Amniotic stem cell (primary cell): ENCODE measurements at places on chromosomes 1 and 21.

DNA sequence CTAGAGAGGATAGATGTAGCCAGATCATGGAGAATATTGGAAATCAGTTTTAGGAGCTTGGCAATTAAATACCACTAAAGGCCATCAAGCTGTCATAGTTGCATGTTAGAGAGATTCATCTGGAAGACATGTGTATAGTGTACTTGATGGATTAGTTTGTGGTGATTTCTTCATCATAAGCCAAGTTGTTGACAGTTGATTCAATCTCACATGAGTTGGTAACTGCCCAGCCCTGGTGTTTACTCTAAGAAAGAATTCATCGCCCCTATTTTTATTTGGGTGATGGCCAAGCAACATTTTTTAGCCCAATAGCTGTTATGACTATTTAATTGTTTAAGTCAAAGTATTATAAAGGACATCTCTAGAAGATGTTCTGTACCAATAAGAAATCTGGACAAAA lies 737.6 kb downstream of the PLA2G4A start:
- DNase-seq: no peak

DNA sequence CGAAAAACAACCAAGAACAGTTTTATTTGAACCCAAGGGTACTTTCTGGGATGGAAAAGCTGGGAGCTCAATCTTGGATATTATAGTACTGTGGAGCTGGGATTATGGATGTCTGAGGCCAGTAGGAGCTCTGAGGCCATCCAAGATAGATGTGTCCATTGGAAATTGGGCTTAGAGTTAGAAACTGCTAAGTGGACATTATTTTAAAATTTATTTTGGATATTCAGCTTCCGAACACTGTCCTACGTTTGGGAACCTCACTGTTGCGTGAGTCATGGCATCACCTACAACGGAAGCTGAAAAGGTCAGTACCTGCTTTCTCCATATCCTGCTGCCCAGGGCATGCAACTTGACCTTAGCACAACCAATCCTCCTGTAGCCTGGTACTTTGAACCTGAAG lies 61.0 kb downstream of the RYR2 start:
- no peak for DNase-seq

GRCh38 chr21:46423546-46424038 lies 35.1 kb upstream of the DIP2A start:
- DNase-seq: no peak

DNA sequence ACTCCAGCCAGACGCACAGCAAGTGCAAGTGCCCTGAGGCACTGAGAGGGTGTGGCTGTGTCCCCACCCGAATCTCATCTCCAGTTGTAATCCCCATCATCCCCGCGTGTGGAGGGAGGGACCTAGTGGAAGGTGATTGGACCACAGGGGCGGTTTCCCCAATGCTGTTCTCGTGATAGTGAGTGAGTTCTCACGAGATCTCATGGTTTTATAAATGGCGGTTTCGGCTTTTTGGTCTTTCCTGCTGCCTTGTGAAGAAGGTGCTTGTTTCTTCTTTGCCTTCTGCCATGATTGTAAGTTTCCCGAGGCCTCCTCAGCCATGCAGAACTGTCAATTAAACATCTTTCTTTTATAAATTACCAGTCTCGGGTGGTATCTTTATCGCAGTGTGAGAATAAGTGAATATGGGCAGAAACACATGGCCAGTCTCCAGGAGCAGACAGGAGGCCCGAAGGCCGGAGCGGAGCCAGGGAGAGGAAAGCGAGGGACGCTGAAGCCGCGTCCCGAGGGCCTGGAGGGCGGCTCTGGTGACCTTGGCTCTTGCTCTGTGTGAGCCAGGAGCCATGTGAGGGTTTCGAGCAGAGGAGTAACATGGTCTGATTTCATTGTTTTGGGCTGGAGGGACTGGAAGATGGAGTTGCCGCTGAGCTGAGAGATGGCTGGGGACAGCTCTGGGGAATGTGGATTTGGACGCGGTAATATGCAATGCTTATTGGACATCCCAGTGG lies 76.0 kb upstream of the C1orf174 start:
- no peak for DNase-seq

DNA sequence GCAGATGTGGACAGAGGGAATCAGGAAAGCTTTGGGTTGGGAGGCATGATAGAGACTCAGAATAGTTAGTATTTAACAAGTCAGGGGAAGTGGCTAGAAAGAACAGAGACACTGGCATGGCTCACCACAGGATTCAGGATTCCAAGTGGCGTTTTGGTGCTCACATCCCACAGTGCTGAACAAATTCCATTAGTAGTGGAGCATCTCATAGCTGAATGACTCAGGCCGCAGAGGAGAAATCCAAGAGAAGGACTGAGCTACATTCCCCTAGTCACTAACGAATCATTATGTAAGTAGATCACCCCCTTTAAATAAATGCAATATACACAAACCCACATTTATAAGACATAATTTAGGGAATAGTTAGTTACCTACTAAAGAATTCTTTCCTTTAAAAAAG lies 5.0 kb upstream of the KCNJ9 start:
- DNase-seq: no peak

- no peak for DNase-seq
Observed at GRCh38 chr1:5225707-5226704, 571.6 kb downstream of the AJAP1 start.

DNA sequence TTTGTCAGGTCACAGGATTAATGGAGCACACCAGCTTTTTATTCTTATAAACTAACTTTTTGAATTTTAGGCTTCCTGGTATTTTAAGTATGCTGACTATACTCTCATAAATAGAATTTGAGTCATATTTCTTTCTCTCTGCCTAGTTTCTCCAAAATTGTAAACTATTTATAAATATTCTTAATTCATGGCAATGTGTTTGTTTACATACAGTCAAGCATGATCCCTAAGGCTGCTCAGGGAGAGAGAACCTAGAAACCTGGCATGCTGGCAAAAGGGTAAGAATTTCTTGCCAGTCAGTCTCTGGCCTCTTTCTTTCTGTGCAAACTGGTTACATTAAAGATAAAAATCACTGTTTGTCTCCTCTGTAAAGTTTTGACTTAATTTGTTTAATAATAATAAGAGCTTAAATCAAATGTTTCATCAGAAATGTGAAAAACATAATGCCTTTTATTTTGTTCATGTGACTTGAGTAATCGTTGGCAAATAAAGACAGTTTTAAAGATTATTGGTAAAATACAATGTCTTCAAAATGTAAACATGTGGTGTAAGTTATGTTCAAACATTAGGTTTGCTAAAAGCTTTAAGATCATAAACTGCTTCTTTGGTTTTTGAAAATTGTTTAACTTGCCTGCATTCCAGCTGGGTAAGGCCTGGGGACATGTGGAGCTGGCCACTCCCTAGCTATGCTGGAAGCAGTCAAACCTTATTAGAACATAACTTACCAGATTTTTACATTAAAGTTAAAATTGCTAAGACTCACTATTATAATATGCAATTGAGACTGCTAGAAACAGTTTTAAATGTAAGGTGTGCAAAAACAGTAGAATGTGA lies 1401.7 kb downstream of the NCAM2 start:
- DNase-seq: no peak

GRCh38 chr21:14259747-14260146 lies 43.8 kb downstream of the RBM11 start:
- no peak for DNase-seq

DNA sequence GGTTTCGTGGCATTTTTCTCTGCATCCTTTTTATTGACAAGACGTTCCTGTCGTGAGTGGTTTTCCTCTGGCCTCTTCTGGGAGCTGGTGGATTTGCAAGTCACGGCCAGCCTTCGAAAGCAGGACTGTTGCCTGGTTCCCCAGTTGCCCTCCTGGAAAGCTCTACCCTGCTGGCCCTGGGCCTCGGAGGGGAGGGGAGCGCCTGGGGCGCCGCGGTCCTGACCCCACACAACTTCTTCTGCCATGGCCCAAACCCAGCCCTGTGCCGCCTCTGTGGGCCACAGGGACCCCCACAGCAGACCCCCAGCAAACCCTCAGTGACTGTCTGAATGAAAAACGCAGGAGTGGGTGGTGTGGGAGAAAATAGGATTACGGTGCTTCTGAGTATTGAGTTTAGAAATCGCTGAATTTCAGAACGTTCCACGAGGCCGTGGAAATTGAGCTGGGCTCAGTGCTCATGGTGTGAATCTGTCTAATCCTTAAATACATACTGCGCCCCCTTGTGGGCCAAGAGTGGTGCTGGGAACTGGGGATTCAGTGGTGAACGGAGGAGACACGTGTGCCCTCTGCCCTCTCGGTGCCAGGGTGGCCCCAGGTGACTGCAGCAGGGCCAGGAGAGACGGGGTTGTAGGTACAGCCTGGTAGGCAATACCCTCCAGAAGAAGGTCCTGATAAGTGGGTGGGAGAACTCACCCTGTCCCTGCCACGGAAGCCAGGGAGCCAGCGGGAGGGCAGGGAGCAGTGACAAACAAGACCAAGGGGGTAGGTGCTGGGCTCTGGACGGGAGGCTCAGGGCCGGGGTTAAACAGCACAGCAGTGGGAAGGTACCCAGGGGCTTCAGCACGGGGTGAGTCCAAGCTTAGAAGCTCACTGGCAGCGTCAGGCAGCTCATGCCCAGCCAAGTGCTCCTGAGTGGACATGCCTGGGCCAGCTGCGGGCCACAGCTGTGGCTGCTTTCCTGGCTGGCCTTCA lies 101.2 kb upstream of the COL6A1 start:
- peak; percentile 12 for DNase-seq

DNA sequence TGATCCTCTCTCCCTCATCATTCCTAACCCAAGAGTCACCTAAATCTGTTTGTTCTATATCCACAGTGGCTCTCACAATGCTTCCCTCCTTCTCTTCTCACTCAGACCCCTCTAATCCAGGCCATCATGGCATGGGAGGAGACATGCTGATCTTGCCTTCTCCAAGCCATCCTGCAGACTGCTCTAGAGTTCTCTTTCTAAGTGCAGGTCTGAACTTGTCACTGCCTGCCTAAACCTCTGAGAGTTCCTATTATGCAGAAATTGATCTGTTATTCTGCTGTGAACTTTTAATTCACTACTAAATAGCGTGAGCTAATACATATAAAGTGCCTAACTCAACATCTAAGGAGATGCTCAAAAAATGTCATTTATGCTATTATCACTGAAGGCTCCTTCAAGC lies 26.8 kb downstream of the LAMC2 start:
- no peak for DNase-seq

GRCh38 chr21:15446223-15446622 lies 283.6 kb upstream of the USP25 start:
- DNase-seq: no peak

DNA sequence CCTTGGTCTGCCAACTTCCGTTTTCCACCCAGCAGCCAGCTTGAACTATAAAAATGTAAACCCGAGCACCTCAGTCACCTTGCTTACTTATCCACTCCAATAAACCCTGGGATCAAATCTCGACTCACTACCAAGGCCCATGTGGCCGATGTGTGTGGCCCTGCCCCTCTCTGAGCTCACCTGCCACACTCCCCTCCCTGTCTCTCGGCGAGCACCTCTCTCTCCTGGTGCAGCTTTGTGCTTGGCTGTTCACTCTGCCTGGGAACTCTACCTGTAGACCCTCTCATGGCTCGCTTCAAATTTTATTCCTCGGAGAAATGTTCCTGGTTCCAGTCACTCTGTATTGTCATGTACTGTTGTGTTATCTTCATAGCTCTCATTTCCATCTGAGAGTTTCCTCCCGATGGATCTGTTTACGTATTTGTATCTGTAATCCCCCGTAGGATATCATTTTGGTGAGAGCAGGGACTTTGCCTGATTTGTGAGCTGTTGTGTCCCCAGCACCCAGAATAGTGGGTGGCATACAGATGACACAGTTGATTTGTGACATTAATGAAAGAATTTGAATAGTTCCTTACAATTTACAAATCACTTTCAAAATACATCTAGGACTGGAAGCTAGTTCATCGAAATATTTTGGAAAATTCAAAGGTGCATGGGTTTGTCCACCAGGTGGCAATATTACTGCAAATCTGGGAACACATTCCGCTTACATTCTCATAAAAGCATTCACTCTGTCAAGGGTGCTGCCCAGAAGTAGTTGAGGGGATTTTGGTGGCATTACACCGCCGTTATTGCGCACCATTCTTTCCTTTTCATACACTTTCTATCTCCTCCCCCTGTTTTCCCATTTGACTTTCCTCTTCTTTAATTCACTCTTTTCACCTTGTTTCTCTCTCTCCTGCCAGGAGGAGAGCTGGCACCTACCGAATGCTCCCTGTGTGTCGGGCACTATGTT lies 95.3 kb downstream of the ABCA4 start:
- peak; percentile 74 for DNase-seq

GRCh38 chr1:169844941-169845608 lies 48.6 kb downstream of the SCYL3 start:
- no peak for DNase-seq

GRCh38 chr1:40906781-40907400 lies 44.7 kb upstream of the CITED4 start:
- no peak for DNase-seq

- no peak for DNase-seq
Observed at GRCh38 chr21:31503939-31504338, 155.6 kb upstream of the SOD1 start.

GRCh38 chr1:167940264-167940663 lies 3.4 kb upstream of the MPC2 start:
- no peak for DNase-seq
